H54 (cell line): ENCODE measurements at places on chromosomes 7 and 10.

DNA sequence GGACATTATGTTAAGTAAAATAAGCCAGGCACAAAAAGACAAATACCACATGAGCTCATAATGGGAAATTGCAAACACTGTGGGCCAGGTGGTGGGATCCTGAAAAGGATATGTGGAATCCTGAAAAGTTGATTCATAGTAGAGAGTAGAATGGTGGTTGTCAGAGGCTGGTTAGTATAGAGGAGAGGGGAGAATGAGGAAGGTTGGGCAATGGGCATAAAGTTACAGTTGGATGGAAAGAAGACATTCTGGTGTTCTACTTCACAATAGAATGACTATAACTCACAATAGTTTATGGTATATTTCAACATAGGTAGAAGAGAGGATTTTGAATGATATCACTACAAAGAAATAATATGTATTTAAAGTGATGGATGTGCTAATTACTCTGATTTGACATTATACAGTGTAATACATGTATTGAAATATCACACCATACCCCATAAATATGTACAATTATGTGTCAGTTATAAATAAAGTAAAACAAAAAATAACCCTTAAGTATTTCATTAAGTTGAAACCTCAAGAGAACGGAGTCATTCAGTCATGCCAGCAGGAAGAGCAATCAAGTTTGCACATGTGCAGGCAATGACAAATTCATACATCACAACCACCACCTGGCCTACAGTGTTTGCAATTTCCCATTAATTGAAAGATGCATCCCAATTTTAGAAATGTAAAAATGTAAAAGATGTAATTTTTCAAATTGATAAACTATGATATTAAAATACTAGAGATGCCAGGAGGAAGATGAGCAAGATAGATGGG is 156.7 kb downstream of the MAGI2 start:
- no peak for DNase-seq

- DNase-seq = peak; percentile 77
These were observed 145.1 kb downstream of the PLXNA4 start for GRCh38 chr7:132430861-132431822.

DNA sequence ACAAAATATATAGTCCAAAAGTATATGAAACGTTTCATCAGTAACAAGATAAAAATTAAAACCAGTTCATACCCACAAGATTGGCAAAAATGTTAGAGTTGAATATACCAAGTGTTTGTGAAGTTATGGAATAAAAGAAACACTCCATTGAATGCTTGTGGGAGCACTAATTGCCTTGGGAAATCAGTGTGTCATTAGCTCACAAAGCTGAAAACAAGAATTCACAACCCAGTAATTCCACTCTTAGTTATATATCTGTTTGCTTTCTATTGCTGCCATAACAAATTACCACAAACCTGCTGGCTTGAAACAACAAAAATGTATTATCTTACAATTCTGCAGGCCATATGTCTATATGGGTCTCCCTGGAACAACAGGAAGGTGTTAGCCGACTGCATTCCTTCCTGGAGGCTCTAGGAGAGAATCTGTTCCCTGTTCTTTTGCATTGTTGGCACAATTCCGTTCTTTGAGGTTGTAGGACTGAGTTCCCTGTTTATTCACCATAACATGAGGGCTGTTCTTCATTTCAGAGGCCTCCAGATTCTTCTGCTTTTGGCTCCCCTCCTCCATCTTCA is 45.7 kb downstream of the SEM1 start:
- DNase-seq = no peak

DNA sequence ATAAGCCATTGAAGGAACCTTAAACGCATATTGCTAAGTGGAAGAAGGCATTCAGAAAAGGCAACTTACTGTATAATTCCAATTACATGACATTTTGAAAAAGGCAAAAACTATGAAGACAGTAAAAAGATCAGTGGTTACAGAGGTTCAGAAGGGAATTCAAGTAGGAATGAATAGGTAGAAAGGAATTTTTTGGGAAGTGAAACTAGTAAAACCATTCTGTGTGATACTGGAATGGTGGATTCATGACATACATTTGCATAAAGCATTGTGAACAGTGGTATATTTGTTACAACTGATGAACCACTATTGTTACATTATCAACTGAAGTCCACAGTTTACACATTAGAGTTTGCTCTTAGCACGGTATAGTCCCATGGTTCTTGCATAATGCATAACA is 114.2 kb upstream of the GPR22 start:
- DNase-seq = no peak

DNA sequence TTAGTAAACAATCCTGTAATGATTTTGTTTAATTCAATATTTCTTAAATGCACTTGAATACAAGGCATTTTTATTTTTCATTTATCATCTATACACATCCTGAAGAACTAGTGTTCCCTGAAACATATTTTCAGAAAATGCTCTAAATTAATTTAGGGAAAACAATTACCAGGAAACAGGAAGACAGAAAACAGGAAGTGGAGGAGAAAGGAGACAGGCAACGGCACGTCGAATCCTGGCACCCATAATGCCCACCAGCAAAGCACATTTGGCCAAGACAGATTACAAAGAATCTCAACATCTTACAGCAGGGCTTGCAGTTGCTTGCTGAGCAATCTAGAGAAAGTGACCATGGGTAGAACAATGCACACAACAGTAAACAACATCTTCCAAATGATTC is 571.1 kb downstream of the GRID1 start:
- DNase-seq = no peak

DNA sequence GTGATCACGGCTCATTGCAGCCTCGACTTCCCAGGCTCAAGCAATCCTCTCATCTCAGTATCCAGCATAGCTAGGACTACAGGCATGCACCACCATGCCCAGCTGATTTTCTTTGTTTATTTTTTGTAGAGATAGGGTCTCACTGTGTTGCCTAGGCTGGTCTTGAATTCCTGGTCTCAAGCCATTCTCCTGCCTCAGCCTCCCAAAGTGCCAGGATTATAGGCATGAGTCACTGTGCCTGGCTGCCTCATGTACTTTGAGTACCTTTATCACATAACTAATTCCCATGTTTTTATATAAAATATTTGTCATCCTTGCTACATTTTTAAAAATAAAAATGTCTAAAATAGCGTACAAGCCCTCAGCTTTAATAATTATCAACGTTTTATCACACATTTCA is 35.3 kb upstream of the CCDC3 start:
- DNase-seq = no peak
